ENCODE measurements at places on chromosomes 7 and 10. TPM values are rescaled to one million over a fixed set of nuclear protein-coding genes. Genes with fewer than 3 reads are reported as not detected.

- DNase-seq: peak; percentile 45
Measured at GRCh38 chr10:80464557-80465450, 10.7 kb downstream of the TSPAN14 start.

GRCh38 chr10:119414081-119414611, 128.4 kb downstream of the RGS10 start:
- peak; percentile 99 for DNase-seq

- no peak for DNase-seq
Measured at GRCh38 chr10:78820007-78820362, 248.8 kb upstream of the ZMIZ1 start.

Gene SPDYE3
- polyA plus RNA-seq: not detected

- DNase-seq: no peak
Measured at GRCh38 chr7:36148422-36149065, 4.5 kb upstream of the EEPD1 start.

GRCh38 chr7:50421043-50421442, 29.1 kb downstream of the FIGNL1 start:
- no peak for DNase-seq

GRCh38 chr7:154598396-154598795, 404.5 kb downstream of the PAXIP1 start:
- DNase-seq: no peak

Gene SLC25A28
- 26.3 TPM for polyA plus RNA-seq

- DNase-seq: no peak
Measured at GRCh38 chr7:22066522-22066921, 120.8 kb upstream of the CDCA7L start.

DNA sequence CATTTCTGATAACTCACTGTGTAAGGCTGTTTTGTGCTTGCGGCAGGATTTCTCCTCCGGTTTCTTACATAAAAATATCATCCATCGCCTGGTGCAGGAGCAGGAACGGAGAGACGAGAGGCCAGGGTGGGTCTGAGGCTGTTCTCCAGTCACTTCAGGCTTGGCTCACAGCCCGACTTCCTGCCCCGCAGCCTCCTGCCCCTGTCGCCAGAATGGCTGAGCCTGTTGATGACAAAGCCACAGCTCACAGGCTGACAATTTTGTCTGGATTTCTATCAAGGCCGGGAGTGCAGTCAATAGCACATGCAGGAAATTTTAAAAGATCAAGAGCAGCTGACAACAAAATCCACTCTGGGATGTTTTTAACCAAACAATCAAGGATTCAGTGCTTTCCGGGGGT, 229.7 kb upstream of the ZNF32 start:
- no peak for DNase-seq

- DNase-seq: no peak
Measured at GRCh38 chr10:76177936-76178335, 746.5 kb downstream of the LRMDA start.

DNA sequence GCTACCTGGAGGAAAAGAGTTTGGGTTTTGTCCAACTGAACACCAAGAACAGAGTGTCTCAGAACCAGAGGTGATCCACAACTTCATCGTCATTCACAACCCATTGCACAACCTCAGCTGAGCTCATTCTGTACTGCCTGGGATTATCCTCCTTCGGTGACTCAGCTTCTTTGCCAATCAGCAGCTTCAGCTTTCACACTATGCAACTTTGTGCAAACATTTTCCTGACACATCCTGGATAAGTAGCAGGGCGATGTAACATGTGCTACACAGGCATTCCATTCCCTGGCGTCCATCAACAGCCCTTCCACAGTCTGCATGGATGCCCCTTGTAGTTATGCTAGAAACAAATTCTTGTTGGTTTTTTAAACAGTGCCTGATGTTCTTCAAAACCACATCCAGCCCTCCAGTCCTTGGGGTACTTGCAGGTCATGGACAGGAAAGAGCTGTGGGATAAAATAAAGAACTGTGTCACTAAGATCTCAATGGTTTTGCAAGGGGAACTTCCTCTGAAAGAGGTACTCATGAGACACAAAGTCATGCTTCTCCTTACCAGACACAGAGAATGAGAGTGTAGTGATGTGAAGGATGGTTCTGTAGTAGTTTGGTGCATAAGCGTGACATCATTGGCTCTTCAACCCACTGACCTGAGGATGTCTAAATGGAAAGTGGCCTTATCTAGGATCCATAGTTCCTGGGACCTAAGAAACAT, 478.5 kb downstream of the KIF20B start:
- peak; percentile 67 for DNase-seq

DNA sequence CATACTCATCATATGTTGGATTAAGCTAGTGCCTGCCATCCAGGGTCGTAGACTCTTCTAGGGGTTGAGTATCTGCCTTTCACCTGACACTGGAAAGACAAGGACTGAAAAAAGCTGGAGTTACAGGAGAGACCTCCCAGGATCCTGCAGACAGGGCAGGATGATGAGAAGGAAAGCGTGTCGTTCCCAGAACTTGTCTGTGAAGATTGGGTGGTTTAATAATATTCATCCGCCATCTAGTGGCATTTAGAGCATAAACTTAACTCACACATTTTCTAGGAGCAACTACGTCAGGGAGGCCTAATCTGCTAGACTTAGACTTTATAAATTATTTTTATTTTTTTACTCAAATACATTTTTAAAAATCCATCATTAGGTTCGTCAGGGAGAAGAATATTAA, 59.6 kb downstream of the ADRB1 start:
- peak; percentile 67 for DNase-seq

Gene LRMDA
- polyA plus RNA-seq: 0.07 TPM

GRCh38 chr7:5339955-5340354, 57.2 kb downstream of the SLC29A4 start:
- no peak for DNase-seq

Gene CPVL
- polyA plus RNA-seq: not detected

Gene ITIH2
- not detected for polyA plus RNA-seq

GRCh38 chr10:66167816-66168215, 758.0 kb upstream of the LRRTM3 start:
- no peak for DNase-seq

GRCh38 chr10:129695671-129696070, 228.6 kb downstream of the MGMT start:
- DNase-seq: no peak

Gene SLC18A3
- polyA plus RNA-seq: not detected

DNA sequence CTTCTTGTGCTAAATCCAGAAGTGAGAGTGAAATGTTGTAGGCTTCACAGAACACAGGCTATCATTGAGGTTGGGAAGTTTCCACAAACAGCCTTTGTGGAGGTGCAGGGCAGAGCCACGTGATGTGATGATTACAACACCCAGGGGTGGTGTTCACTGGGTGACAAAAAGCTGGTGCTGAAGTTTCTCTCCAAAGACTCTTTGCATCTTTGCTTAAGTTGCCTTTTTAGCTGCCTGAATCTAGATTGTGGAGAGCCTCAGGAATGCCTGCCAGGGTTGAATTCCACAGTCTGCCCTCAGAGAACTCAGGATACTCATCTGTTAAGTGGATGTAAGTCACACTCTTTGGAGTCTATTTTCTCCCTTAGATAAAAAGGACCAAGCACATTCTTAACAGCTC, 56.3 kb downstream of the PLXNA4 start:
- DNase-seq: no peak

DNA sequence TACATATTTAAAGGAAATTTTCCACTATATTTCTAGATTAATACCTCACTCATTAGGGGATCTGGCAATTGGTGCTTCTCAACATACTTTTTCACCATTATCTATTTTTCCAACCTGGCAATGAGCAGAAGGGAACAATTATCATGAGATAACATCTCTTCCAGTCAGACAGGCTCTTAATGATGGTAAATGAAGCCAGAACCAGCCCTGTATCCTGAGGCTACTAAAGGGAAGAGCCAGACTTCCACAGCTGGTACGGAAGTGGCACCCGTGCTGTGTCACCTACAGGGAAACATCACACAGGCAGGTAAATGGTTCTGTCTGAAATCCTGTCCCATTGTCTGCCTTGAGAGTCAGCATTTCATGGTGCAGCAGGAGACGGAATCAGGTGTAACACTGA, 75.9 kb downstream of the ELMO1 start:
- DNase-seq: no peak

Gene SNX10
- not detected for polyA plus RNA-seq

Gene PHYHIPL
- polyA plus RNA-seq: not detected

DNA sequence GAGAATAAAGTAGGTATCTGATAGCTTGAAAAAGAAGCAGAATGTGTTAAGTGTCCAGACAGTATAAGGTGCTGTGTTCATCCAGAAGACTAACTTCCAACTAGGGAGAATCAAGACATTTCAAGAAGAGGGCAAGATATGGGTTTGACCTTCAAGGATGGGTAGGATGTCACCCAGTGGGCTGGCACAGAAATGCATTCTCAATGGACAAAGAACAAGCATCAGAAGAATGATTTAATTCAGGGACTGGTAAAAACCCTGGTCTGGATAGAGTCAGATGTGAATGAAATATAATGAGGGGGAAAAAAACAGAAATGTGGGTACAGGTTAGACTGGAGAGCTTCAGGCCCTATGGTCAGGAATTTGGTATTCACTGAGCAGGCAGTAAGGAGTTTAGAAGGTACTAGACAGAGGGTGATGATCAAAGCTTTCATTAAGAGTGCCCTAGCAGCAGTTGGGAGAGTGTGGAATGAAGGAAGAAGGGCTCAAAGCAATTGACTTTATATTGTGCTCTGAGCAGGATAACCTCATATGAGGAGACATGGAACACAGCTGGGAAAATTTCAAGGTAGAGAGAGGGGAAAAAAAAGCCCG, 180.7 kb upstream of the ANK3 start:
- DNase-seq: no peak

Gene SUV39H2
- polyA plus RNA-seq: 5.3 TPM

DNA sequence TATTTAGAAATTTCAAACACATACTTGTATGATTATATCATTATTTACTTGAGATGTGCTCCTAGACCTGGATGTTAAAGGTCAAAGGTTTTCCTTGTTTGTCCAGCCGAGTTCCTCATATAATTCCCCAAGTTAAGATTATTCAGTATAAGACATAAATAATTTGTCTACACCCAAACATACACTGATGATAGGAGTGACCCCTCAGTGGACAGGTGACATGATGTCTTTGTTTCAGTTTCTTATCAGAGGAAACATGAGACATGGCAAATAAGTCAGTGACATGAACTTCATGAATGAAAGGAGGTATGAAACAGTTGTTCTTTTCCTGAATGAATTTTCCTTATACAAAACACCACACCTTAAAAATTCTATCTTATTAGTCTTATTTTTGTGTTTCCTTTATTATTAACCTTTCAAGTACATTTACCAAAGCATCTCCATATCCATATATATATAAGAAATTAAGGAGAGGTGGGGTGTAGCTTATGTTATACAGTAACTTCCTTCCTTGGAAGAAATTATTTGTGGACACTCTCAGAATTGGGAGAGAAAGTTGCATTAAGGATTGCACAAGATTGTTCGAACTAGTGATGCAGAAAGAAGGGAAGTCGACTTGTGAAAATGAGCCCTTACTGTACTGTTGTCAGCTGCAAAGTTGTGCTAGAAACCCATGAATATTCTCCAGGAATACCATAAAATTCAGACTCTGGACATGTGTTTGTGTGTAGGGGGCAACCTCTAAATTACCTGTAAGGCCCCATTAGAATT, 60.5 kb downstream of the POM121L12 start:
- DNase-seq: no peak

DNA sequence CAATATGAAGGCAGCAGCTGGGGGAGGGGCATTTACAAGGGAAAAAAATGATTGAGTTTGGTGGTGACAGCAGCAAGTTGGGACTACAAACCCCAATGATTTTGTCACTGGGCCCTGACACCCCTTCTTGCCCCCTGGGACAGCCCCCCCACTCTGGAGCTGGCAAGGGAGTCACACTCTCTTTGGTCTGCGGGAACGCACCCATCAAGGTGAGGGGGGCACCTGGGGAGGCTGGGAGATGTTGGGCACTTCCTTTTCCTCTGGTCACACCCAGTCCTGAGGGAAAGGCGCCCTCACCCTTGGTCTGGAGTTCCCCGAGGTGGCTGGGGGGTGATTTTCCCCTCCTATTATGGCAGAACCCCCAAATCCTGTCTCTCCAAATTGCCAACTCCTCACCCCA, 24.4 kb downstream of the EPHB4 start:
- DNase-seq: no peak
